ENCODE measurements at places on chromosomes 1 and 21. TPM values are rescaled to one million over a fixed set of nuclear protein-coding genes. Genes with fewer than 3 reads are reported as not detected.

DNA sequence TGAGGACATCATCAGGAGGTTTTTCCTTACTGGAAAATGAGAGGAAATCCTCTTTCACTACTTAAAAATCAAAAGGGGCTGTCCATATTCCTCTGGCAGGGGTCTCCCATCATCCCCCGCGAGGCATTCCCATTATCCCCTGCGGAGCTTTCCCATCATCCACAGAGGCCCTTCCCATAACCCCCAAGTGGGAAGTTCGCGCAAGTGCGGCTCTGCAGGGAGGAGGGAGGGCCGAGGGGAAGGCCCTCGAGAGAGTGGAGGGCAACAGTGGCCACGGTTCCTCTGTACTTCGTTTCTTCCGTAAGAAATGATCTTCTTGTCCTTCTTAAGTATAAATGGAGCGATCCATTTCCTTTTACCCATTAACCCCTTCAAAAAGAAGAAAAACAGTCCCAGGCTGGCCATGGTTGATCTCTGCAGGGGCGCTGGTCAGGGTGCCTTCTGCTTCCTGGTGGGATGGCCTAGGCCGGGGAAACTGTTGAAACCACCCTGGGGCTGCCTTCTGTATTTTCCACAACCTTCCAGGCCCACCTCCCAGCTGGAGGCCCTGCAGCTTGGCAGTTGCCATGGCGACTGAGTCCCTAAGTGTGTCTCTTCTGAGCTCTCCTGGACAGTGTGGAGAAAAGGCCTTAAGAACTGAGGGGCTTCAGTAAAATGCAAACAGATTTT, 3.6 kb upstream of the RSPH1 start:
- no peak for DNase-seq

GRCh38 chr1:77824079-77824478, 44.6 kb downstream of the MIGA1 start:
- no peak for DNase-seq

Gene MXRA8
- 4.9 TPM for total RNA-seq

Gene SCCPDH
- 26.1 TPM for total RNA-seq

GRCh38 chr21:29504751-29505321, 206.1 kb downstream of the BACH1 start:
- no peak for DNase-seq

Gene EVA1C
- not detected for total RNA-seq

Gene TMPRSS15
- total RNA-seq, result not detected

DNA sequence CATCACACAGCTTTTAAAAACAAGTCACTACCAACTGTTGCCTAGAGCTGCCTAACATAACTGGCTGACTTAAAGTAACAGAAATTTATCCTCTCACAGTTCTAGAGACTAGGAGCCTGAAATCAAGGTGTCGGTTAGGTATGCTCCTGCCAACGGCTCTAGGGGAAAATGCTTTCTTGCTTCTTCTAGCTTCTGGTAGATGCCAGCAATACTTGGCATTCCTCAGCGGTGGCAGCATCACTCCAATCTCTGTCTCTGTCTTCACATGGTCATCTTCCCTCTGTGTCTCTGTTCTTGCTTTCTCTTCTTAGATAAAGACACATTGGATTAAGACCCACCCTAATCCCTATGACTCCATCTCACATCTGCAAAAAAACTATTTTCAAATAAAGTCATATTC, 51.5 kb downstream of the DMRTA2 start:
- DNase-seq, result no peak

DNA sequence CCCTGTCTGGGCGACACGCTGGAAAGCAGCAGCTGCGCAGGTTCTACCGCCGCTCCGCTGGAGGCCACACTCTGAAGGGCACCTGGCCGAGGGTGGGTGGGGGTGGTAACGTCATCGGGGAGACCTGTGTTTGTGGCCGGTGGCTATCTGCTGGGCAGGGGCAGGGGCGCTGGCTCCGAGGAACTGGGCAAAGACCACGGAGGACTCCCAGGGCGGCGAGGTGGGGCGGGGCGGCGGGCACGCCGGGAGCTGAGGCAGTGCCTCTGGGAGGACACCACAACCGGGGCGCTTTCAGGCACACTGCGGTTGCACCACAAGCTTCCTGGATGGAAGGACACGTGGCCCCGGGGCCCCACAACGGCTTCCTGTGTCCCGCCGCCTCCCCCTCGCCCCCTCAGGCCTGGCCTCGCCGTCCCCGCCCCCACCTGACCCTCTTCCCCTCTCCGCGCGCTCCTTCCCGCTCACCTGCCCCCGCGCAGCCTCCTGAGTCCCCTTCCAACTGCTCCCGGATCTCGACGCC, 3.3 kb upstream of the DENND2D start:
- peak; percentile 89 for DNase-seq

- peak; percentile 78 for DNase-seq
These were observed 41.9 kb upstream of the TNFRSF1B start for GRCh38 chr1:12124693-12125421.

DNA sequence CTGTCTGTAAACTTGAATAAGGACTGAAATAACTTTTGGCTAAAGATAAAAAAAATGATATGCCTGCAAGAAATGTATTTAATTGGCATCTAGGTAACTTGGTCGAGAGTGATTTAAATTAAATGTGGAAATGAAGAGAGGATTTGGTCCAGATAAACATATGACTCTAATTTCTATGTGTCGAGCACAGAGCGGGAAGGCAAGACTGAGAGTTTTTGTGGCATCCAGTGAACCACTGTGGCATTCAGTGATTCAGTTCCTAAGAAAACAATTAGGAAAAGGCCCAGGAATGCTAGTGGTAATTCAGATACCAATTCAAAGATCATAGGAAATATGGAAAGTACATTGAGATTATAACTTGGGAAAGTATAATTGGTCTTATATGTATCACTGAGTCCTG, 39.6 kb downstream of the PDE4B start:
- no peak for DNase-seq

- DNase-seq, result no peak
These were observed 221.8 kb upstream of the HOOK1 start for GRCh38 chr1:59592924-59593323.
